Left hindlimb (tissue), 1 donor: ENCODE measurements at places on chromosomes 2 and 18.

GRCh38 chr2:40448476-40449079 lies 3.3 kb downstream of the SLC8A1 start:
- DNase-seq, result no peak

- DNase-seq, result no peak
Measured at GRCh38 chr2:468648-469336, 180.9 kb upstream of the ALKAL2 start.

DNA sequence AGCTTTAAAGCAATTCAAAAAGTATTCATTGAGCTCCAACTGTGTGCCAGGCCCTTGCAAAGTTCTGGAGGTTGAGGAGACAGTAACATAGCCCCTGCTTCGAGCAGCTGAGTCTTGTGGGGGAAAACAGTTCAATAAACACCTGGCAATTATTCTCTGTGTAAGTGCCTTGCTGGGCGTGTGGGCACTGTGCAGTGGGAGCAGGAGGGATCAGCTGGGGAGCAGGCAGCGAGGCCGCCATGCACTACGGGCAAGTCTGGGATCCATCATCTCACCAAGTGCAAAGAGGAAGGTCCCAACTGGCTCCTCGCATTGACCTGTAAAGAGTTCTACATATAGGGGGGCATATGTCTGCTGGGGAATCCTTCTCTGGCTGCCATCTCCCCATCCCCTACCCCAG lies 342.2 kb upstream of the HS6ST1 start:
- no peak for DNase-seq

GRCh38 chr18:23703057-23703986 lies 14.1 kb downstream of the LAMA3 start:
- DNase-seq, result no peak

- DNase-seq, result no peak
Measured at GRCh38 chr2:45018023-45018422, 8.8 kb upstream of the SIX2 start.

DNA sequence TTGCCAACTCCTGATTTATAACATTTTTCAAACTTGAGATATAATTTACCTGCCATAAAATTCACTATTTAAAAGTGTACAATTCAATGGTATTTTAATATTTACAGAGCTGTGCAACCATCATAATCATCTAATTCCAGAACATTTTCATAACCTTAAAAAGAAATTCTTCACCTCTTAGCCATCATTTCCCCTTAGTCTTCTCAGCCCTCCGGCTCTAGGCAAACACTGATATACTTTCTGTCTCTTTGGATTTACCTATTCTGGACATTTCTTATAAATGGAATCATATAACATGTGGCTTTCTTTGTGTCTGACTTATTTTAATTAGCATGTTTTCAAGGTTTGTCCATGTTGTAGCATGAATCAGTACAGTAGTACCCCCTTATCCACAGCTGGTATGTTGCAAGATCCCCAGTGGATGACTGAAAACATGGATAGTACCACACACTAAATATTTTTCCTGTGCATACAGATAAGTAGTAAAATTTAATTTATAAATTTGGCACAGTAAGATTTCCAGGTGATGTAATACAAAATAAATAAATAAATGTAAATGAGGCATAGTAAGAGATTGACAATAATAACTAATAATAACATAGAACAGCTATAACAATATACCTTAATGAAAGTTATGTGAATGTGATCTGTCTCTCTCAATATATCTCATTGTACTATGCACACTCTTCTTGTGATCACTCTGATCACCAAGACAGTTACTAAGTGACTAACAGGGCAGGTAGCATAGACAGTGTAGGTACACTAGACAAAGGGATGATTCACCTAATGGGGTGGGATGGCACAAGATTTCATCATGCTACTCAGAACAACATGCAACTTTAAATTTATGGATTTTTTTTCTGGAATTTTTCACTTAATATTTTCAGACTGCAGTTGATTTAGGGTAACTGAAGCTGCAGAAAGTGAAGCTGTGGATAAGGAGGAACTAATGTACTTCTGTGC lies 73.1 kb downstream of the RAB3GAP1 start:
- DNase-seq, result no peak

GRCh38 chr2:174024524-174025270 lies 59.5 kb upstream of the SP3 start:
- peak; percentile 90 for DNase-seq

- no peak for DNase-seq
Measured at GRCh38 chr2:138964418-138964817, 184.2 kb upstream of the NXPH2 start.

DNA sequence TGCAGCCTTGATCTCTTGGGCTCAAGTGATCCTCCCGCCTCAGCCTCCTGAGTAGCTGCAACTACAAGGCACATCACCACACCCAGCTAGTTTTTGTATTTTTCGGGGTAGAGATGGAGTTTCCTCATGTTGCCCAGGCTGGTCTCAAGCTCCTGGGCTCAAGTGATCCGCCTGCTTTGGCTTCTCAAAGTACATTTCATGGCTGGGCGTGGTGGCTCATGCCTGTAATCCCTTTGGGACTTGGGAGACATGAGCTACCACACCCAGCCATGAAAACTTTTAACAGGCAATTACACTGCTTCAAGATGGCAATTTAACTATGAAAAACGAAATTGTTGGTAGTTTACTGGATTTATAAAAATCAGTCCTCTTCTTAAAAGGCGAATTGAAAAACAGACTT lies 69.7 kb downstream of the MEP1B start:
- no peak for DNase-seq

- no peak for DNase-seq
Measured at GRCh38 chr2:200127848-200128247, 172.5 kb downstream of the MAIP1 start.

DNA sequence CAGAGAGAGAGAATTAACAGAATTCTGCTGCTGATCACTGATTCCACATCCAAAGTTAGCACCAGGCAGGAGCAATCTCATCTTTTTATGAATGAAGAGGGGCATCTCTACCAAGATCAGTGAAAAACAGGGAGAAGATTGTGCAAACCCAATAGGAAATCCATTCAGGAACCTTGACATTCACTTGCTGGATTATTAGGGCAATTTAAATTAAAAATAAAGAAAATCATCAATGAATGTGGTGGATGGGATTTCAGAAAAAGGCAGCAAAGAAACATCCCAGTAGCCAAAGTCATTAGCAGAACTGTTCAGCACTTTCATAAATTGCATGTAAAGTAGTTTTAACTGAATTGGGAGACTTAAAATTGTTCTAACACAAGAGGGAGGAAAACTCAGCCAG lies 423.2 kb downstream of the TGIF1 start:
- no peak for DNase-seq

GRCh38 chr2:240637901-240638345 lies 12.6 kb downstream of the GPR35 start:
- no peak for DNase-seq

GRCh38 chr2:189679226-189679625 lies 4.8 kb downstream of the ANKAR start:
- DNase-seq, result no peak

GRCh38 chr18:26459340-26459739 lies 89.0 kb downstream of the KCTD1 start:
- DNase-seq, result no peak

GRCh38 chr2:103159018-103159417 lies 397.2 kb downstream of the TMEM182 start:
- DNase-seq, result no peak

DNA sequence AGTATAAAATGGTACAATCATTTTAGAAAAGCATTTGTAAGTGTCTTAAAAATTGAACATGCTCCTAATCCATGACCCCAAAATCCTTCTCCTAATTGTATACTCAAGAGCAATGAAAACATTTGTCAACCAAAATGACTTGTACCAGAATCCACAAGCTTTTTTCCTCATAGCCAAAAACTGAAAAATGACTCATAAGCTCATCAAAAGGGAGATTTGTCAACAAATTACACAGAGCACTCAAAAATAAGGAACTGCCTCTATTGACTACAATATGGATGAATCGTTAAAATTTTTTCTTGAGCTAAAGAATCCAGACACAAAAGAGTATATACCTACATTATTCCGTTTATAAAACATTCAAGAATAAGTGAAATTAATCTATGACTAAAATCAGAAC lies 544.8 kb downstream of the ARHGAP15 start:
- DNase-seq, result no peak

GRCh38 chr2:9153643-9153980 lies 53.0 kb upstream of the ASAP2 start:
- no peak for DNase-seq

GRCh38 chr18:56545464-56545863 lies 92.9 kb downstream of the TXNL1 start:
- no peak for DNase-seq

GRCh38 chr18:79479116-79479760 lies 83.5 kb downstream of the NFATC1 start:
- no peak for DNase-seq

DNA sequence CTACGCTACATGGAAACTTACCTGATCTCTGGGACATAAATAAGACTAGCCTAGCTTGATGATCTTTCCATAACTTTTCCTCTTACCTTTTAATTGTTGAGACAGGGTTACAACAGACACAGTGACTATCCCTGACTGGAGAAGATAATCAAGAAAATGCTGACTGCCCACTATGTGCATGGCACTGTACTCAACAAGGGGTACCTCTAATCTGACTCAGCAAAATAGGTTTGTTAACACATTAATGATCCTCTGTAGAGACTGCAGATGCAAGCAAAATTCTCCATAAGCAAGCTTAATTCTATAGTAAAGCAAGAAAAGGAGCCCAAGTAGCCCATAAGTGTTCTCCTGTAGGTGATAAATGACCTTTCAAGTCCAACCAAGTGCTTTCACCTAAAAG lies 25.5 kb downstream of the ACVR1C start:
- no peak for DNase-seq

DNA sequence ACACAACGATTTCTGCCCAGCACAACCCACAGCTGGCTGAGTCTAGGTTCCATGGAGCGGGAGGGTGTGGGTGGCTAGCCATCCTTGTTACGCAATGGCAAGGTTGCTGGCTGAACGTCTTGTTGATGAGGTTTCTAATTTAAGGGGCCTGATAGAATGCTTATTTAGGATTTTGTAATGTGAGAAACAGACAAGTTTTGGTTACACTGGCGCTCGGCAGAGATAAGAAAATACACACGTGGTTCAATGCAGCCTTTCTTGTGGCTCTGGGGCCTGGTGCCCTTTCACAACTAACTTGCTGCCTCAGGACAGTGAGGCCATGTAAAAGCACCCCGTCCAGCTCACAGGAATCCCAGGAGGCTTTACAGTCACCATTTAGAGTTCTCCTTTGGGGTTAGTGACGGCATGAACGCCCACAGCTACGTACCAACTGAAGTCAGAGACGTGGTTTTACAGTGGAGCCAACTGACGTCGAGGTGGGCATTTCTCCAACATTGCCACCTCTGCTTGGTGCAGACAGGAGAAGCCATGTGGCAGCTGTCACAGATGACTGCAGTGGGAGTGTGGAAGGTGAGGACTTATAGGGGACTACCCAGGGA lies 29.7 kb upstream of the PIEZO2 start:
- no peak for DNase-seq

GRCh38 chr2:217218269-217219163 lies 358.7 kb upstream of the TNP1 start:
- no peak for DNase-seq

DNA sequence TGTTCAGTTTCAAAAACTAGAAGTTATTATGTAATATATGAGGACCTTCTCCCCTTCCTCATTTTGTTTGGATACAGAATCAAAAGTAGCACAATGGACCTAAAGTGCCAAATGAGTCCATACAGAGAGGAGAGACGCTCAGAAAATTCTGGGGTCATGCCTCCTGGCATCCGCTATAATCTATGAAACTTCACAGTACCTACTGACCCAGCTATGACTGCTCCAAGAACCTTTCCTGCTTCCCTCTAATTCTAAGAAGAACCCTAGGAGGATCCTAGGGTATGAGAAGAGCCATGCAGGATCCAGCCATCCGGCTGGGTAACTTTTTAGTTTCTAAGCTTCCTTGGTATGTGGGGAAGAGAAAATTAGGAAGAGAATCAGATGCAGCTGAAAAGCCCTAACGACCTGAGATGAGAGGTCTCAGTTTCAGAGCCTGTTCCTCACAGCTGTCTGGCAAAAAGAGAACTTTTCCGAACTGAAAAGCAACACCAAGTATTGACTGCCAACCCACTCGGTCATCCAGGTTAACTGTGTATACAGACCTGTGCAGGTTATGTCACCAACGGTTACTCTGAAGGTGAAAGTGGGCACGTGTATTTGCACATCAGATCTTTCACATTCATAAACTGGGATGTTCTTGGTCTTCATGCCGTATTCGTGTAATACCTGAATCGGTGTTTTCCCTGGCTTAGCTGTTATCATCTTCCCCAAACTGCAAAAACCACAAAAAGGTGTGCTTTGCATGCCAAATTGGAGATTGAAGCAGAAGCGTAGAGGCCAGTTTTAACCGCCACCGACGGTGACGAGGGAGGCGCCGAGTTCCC lies 1.1 kb downstream of the PRKRA start:
- DNase-seq, result no peak

DNA sequence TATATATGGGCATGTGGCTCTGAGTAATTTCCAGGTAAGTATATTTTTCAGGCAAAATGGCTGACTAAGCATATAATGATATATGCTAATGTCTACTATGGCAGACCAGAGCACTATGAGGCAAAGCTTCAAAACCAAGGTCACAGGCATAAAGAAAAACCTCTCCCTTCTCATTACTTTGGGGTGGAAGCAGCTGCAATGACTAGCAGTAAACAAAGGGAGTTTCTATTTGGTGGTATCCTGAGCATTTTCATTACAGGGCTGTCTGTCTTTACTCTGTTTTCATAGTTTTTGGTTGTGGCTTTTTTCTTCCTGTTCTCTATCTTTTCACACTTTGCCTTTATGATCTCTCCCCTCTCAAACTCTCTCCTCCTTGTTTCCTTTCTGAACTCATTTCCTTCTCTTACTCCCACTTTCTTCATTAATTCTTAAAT lies 15.6 kb downstream of the PDE6D start:
- DNase-seq, result no peak

- no peak for DNase-seq
Measured at GRCh38 chr18:70671889-70672565, 383.2 kb downstream of the SOCS6 start.

DNA sequence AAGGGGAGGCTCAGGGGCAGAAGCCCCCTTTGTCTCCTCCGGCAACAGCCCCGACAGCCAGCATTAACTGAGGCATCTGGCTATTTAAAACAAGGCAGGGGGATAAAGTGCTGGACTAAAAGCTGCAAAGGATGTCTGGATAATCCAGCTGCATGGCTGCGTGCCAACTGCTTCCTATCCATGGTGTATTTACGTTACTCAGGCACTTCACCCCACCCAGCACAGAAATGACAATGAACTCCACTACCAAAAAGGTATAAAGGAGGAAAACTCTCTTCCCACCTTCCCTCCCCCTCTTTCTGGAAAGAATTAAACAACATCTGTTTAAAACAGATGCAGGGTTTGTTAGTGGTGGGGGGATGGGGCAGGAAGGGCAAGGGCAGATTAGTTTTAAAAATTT lies 82.5 kb downstream of the SPRED2 start:
- peak; percentile 81 for DNase-seq

- peak; percentile 39 for DNase-seq
Measured at GRCh38 chr2:22355816-22356433, 1029.1 kb upstream of the KLHL29 start.

DNA sequence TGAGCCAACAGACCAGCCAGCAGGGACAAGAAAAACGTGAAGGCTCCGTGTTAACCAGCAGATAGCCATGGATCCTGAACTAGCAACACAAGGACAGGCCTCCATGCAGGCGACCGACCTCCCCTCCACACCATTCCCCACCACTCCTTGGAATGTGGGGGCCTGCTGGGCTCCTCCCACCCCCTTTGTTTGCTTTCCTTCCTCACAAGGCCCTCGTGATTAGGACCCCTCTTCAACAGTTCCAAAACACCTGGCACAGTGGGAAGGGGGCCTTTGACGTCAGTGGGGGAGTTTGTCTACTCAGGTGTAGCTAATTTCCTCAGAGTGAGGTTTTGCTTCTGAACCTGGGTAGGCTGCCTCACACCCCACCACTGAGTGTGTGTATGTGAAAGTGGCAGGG lies 37.8 kb downstream of the SLC14A2 start:
- no peak for DNase-seq
